ENCODE measurements at places on chromosomes 4 and X. TPM values are rescaled to one million over a fixed set of nuclear protein-coding genes. Genes with fewer than 3 reads are reported as not detected.

DNA sequence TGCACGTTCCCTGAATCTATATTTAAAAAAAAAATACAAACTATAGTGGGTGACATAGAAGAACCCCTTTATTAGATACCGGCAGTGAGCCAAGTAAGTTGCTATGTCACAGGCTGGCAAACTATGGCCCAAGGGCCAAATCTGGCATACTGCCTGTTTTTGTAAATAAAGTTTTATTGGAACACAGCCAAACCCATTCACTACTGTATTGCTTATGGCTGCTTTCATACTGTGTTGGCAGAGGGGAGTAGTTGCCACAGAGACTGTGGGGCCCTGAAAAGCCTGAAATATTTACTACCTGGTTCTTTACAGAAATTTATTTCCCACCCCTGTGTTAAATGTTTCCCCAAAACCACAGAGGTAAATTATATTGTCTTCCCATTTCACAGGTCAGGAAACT lies 71.2 kb upstream of the EGFL6 start:
- no peak for DNase-seq

GRCh38 chrX:140822861-140823260 lies 113.3 kb downstream of the LINC00632 start:
- no peak for DNase-seq

GRCh38 chr4:35970366-35970960 lies 273.9 kb downstream of the ARAP2 start:
- DNase-seq: no peak

- DNase-seq: peak; percentile 54
These were observed 13.3 kb upstream of the IL3RA start for GRCh38 chrX:1323315-1323714.

GRCh38 chrX:70001269-70001668 lies 48.5 kb downstream of the AWAT2 start:
- DNase-seq: no peak

DNA sequence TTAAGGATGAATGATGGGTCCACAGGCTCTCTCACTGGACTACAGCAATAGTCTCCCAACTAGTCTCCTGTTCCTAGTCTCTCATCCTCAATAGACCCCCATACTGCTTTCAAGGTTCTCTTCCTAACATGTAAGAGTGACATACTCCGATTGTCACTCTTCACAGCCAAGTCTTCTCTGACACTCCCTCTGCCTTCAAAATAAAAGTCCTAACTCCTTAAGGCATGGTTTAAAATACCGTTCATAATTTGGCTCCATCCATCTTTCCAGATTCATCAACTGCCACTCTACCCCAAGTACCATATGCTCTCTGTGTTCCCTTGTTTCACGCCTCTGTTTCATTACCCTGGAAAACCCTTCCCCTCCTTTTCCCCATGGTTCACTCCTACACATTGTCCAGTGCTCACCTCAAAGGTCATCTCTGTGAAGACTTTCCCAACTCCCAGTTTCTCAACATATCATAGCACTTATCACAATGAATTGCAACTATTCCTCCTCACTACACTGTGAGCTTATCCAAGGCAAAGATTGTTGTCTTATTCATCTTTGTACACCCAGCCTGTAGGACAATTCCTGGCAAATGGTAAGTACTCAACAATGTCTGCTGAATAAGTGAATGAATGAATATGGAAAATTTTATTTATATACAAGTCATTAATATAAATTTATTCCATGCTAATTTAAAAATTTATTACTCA lies 26.0 kb downstream of the SMARCA1 start:
- DNase-seq: no peak

- DNase-seq: no peak
These were observed 21.8 kb downstream of the SH3TC1 start for GRCh38 chr4:8220661-8221450.

DNA sequence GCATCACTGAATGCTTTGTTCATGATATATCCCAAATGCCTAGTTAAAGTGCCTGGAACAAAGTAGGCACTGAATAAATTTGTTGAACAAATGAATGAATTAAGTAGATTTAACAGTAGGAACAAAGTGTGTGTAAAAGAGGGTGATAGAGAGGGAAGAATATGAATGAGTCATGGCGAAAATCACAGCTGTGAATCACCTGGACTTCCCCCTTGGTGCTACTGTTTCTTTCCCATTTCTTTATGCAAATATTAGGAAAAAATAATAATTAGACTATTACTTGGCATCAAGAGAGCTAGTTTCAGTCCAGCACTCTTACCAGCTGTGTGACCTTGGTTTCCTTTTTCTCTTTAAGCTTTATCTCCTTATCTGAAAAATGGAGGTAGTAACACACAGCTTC lies 9.2 kb downstream of the SPIN3 start:
- no peak for DNase-seq

GRCh38 chr4:95095348-95095974 lies 337.7 kb downstream of the BMPR1B start:
- DNase-seq: no peak

GRCh38 chrX:17553961-17554482 lies 179.0 kb downstream of the NHS start:
- no peak for DNase-seq

GRCh38 chr4:138977524-138977923 lies 38.1 kb upstream of the NOCT start:
- DNase-seq: peak; percentile 41

- no peak for DNase-seq
These were observed 95.4 kb upstream of the BANK1 start for GRCh38 chr4:101695176-101695575.

GRCh38 chrX:107672955-107673378 lies 44.7 kb downstream of the PRPS1 start:
- no peak for DNase-seq

GRCh38 chrX:15160558-15161095 lies 109.3 kb downstream of the ASB9 start:
- DNase-seq: no peak

DNA sequence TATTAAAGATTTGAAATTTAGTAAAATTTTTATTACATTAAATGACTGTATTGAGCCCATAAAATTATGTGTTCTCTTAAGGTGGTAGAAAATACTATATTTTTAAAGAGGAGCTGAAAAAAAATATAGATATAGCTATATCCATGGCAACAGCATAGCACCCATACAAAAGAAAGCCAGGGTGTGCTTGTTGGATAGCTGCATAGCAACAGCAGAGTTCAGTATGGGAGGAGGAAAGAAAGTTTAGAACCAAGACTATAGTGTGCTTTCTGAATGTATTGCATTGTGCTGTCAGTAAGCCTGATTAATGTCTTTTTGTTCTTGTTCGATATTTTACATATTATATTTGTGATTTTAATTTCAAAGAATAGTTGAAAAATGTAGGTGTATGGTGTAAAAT lies 78.4 kb downstream of the GRID2 start:
- no peak for DNase-seq

GRCh38 chr4:13097971-13098370 lies 386.2 kb downstream of the RAB28 start:
- no peak for DNase-seq

- no peak for DNase-seq
These were observed 39.1 kb downstream of the VSIG4 start for GRCh38 chrX:66000628-66001272.

DNA sequence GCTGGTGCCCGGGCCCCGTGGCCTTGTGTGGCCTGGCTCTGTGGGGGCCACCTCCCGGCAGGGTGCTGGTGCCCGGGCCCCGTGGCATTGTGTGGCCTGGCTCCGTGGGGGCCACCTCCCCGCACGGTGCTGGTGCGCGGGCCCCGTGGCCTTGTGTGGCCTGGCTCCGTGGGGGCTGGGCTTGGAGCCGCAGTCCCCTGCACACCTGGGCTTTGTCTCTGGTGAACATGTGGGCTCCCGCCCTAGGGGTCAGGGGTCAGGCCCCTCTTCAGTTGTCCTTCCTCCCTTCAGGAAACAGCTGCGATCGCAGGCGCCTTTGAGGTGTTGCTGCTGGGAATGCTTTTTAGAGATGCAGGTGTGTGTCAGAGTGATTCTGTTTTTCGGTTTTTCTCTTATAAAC lies 17.2 kb downstream of the UVSSA start:
- DNase-seq: no peak

GRCh38 chrX:107485013-107485412 lies 35.6 kb downstream of the FRMPD3 start:
- DNase-seq: no peak

DNA sequence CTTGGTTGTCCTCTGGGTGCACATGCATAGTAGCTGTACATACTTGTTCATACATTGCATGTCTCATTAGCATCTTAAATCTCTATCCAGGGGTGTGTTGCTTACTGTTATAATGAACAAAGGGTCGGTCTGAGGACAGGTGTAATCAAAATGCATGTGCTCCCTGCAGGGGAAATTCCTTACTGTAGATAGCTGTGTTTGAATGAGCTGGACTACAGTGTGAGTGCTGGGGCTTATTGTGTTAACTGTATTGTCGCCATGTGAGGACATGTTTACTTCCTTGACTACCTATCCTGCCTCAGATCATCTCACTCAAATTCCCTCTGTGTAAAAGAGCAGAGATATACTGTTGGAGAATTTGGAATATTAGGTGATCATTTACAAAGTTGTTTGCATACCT lies 98.7 kb downstream of the KLHL34 start:
- no peak for DNase-seq

Gene RASGEF1B
- polyA plus RNA-seq: 1.6 TPM

Gene CCDC110
- 0.33 TPM for polyA plus RNA-seq

Gene PLAC8
- polyA plus RNA-seq: 0.98 TPM

Gene LDB2
- polyA plus RNA-seq: 72.5 TPM

Gene F8
- 1.1 TPM for polyA plus RNA-seq

Gene BEND2
- not detected for polyA plus RNA-seq

Gene AIFM1
- 23.7 TPM for polyA plus RNA-seq

Gene USP27X
- polyA plus RNA-seq: 3.8 TPM

Gene MED28
- polyA plus RNA-seq: 21.8 TPM

Gene HPGD
- polyA plus RNA-seq: 1.1 TPM
